ENCODE measurements at places on chromosomes 7 and 10. TPM values are rescaled to one million over a fixed set of nuclear protein-coding genes. Genes with fewer than 3 reads are reported as not detected.
A peak's percentile ranks its signal among the peaks of the same experiment; 100 is the strongest.

- no peak overlapping the region for H3K4me3 ChIP-seq
- H3K27ac ChIP-seq = no peak overlapping the region
- no peak for DNase-seq
- H3K27me3 ChIP-seq = peaks cover 2% of the 10 kb centered on the region
- H3K36me3 ChIP-seq = no peaks in the 10 kb centered on the region
Measured at GRCh38 chr10:58963723-58964124, 212.7 kb upstream of the PHYHIPL start.

DNA sequence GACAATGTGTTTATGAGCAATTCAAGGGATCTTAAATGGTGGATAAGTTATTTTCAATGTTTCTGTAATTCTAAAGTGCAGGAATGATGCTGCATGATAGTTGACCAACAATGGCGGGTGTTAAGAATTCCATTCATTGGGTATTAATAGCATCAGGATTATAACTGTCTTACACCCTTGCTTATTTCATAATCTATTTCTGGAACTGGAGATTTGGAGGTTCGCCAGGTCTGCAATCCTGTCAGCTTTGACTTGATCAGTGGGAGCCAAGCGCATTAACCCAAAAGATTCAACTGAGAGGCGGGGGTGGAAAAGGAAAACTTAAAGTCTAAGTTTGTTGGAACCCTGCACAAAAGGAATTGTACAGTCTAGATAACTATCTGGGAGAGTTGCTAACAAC lies 114.9 kb upstream of the ZEB1 start:
- H3K4me3 ChIP-seq = no peak overlapping the region
- no peaks in the 10 kb centered on the region for H3K36me3 ChIP-seq
- peaks cover 1% of the 10 kb centered on the region for H3K27me3 ChIP-seq

The BEND7 gene
- total RNA-seq = not detected

GRCh38 chr10:132245056-132245455 lies 58.3 kb downstream of the DPYSL4 start:
- H3K27me3 ChIP-seq = no peaks in the 10 kb centered on the region
- H3K4me1 ChIP-seq = no peaks in the 10 kb centered on the region
- H3K4me3 ChIP-seq = no peak overlapping the region
- DNase-seq = no peak
- no peak overlapping the region for H3K27ac ChIP-seq

- DNase-seq = no peak
- H3K27me3 ChIP-seq = peaks cover 41% of the 10 kb centered on the region
- H3K36me3 ChIP-seq = no peaks in the 10 kb centered on the region
- H3K27ac ChIP-seq = no peak overlapping the region
- no peak overlapping the region for H3K4me3 ChIP-seq
Measured at GRCh38 chr10:104143829-104144228, 21.9 kb downstream of the SFR1 start.

GRCh38 chr7:33243319-33243881 lies 114.0 kb downstream of the BBS9 start:
- H3K27me3 ChIP-seq = no peaks in the 10 kb centered on the region
- no peaks in the 10 kb centered on the region for H3K36me3 ChIP-seq
- no peaks in the 10 kb centered on the region for H3K4me1 ChIP-seq

DNA sequence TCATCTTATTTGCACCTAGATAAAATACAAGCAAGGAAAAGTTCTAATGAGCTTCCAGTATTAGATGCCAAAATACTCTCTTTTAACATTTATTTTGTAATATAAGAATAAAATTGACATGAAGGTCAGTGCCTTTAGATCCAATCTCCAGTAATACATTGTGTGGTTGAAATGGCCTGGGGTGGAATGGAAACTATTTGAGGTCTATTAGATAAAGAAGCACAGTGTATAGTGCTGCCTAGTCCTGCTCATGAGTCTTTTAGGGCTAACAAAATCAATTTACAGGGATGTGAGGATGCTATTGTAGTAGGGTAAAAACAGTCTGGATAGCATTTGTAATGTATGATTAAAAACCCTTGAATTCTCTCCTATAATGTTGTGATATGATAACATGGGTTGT lies 84.5 kb upstream of the ETV1 start:
- H3K27ac ChIP-seq = no peak overlapping the region
- H3K4me3 ChIP-seq = no peak overlapping the region
- no peak for DNase-seq
- no peaks in the 10 kb centered on the region for H3K4me1 ChIP-seq

The ADCY1 gene
- total RNA-seq = 2.9 TPM

The MMD2 gene
- total RNA-seq = not detected

DNA sequence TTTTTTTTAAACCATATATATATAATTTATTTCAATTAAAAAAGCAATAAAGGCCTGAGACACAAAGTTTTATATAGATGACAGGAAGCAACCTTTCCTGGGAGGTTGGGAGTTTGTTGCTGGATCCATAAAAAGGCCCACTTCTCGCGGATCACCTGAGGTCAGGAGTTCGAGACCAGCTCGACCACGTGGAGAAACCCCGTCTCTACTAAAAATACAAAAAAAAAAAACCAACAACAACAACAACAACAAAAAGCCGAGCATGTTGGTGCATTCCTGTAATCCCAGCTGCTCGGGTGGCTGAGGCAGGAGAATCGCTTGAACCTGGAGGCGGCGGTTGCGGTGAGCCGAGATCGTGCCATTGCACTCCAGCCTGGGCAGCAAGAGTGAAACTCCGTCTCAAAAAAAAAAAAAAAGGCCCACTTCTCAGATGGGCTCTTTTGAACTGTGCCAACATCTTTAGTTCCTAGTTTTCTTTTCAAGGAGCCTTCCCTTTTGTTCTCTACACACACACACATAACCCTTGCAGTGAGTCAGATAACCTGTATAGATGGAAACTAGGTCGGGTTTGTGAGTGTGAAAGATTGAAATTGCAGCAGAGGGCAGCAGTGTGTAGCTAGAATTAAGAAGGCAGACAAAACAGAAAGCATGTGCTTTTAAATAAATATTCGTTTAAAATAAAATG lies 1.2 kb upstream of the SMNDC1 start:
- H3K36me3 ChIP-seq = peaks cover 14% of the 10 kb centered on the region
- peak; percentile 52 for DNase-seq
- peak overlapping the region; percentile 97 for H3K4me3 ChIP-seq
- no peaks in the 10 kb centered on the region for H3K27me3 ChIP-seq
- H3K27ac ChIP-seq = peak overlapping the region; percentile 96

DNA sequence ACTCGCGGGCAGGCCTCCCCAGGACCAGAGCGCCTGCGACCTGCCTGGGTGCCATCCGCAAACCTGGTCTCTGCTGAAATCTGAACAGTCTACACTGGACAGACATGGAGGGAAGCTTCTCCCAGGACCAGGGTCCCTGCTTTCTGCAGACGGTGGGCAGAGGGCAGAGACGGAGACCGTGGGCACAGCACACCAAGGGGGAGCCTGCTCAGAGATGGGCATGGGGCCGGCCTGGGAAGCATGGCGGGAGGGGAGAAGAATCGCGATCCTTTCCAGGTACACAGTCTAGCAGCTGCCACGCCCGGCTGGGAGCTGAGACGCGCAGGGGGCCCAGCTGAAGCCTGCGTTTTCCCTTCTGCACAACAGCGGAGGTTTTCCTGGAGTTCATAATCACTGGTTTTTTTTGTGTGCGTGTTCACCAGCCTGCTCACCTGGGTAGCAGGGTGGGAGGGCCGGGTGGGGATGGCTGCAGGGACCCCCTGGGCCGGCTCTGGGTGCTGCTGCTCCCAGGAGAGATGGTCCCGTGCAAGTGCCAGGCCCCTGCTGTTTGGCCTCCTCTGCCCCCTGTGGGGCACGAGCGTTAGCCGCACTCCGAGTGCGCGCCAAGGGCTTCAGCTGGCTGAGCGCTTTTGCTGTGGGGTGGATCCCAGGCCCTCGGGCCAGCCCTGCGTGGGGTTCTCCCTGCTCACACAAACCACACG lies 448.8 kb downstream of the DNAJB6 start:
- no peaks in the 10 kb centered on the region for H3K36me3 ChIP-seq
- H3K4me3 ChIP-seq = no peak overlapping the region
- no peak overlapping the region for H3K27ac ChIP-seq
- no peak for DNase-seq
- no peaks in the 10 kb centered on the region for H3K27me3 ChIP-seq

- H3K4me3 ChIP-seq = no peak overlapping the region
- H3K27ac ChIP-seq = no peak overlapping the region
- no peak for DNase-seq
- no peaks in the 10 kb centered on the region for H3K4me1 ChIP-seq
Measured at GRCh38 chr7:148218603-148219002, 372.0 kb upstream of the C7orf33 start.

- H3K36me3 ChIP-seq = peaks cover 4% of the 10 kb centered on the region
- no peak for DNase-seq
- H3K4me1 ChIP-seq = peaks cover 8% of the 10 kb centered on the region
Measured at GRCh38 chr10:89785095-89785494, 83.7 kb downstream of the KIF20B start.

- no peak overlapping the region for H3K27ac ChIP-seq
- H3K27me3 ChIP-seq = no peaks in the 10 kb centered on the region
- H3K4me1 ChIP-seq = no peaks in the 10 kb centered on the region
- no peak for DNase-seq
- no peaks in the 10 kb centered on the region for H3K36me3 ChIP-seq
Measured at GRCh38 chr10:52465202-52465601, 151.1 kb downstream of the DKK1 start.

DNA sequence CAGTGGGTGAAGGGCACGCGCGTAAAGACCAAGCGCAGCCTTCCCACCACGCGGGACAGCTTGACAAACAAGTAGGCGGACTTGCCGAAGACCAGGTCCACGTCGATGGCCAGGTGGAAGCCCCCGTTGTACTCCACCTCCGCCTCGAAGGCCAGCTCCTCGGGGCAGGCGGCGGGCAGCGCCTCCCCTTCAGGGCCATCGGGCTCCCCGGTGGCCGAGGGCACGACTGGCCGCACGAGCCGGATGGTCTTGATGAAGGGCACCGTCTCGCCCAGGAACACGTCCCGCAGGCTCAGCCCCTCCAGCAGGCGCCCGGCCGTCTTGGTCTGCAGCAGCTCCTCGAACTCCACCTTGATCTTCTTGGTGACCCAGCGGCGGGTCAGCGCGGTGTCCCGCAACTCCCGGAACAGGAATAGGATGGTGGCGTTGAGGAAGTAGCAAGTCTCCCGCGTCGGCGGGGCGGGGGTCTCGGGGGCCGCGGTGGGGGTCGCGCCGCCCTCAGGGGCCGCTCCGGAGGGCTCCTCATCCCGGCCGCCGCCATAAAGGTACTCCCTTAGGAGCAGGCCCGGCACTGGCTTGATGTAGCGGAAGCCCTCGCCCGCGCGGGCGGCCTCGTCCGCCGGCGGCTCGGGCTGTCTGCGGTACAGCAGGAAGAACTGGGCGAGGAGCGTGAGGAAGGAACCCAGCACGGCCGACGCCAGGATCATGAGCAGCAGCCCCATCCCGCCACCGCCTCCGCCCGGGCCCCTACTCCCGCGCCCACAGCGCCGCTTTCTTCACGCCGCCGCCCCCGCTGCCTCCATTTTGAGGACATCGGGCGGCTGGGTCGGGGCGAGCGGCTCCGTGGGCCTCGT lies 507 bp downstream of the PDZD8 start:
- H3K36me3 ChIP-seq = peaks cover 10% of the 10 kb centered on the region
- H3K27ac ChIP-seq = peak overlapping the region; percentile 81
- no peak for DNase-seq
